ENCODE measurements at places on chromosomes 12 and 14.
A peak's percentile ranks its signal among the peaks of the same experiment; 100 is the strongest.

DNA sequence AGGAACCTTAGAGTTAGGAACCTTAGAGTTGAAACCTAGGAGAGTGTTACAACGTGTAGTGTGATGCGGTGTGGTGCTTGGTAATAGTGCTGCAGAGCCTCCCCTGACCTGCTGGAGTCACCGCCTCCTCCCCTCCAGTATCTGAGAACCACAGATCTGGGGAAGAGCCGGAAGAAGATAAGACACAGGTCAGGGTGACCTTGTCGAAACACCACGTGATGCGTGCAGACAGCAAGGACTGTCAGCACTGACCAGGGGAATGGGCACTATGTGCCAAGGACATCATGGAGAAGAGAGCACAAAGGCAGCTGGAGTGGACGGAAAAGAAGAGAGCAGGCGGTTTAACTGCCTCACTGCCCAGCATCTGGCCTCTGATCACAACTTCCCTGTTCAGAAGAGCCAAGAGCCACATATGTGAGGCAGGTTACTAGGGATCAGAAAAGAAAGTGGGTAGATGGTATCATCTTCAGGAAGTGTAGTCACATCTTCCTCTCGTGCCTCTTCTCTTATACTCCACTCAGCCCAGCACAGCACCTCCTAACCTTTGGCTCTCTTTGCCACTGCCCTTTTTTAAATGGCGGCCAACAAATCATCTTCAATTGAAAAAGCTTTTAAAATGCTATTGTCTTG lies 93.7 kb downstream of the TESC start:
- no peak for DNase-seq

DNA sequence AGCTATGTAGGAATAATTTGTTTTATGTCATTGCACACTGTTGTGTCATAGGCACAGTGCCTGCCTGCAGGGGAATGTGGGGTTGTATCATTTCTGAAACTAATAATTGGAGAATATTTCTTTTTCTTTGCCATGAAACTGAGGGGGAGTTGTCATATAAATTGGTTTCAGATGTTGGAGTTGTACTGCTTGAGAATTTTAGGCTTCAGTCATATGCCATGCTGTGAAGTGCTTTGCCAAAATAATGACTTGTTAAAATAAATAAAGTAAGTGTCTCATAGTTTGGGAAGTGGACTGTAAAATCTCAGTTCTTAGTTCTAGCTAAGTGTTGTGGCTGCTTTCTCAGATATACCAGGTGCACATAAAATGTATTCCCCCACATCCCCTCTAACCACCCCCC lies 116.8 kb downstream of the DAAM1 start:
- no peak for DNase-seq

- DNase-seq: peak; percentile 89
Observed at GRCh38 chr14:100306101-100306997, at the start of gene SLC25A29. Gene SLC25A29 (minus strand): TSS chr14:100306444. CDS start chr14:100306232, 212 bp downstream.

GRCh38 chr14:99730876-99731546 lies 46.9 kb downstream of the CYP46A1 start:
- DNase-seq: no peak

DNA sequence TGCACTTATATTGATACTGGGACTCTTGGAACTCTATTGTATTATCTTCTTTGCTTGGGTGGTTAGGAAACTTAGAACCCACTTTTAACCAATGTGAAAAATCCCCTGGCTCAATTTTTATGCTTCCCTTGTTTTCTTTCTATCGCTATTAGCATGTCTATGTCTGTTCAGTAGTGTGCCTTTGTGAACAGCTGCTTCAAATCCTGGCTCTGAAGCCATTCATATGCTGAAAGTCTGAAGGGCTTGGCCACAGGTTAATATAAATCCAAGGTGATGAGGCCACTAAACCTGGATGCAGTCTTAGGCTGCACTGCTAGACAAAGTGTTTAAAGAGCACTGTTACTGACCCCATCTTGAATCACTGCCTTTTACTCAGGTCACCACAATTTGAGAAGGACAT lies 94.9 kb upstream of the RIC8B start:
- DNase-seq: no peak

DNA sequence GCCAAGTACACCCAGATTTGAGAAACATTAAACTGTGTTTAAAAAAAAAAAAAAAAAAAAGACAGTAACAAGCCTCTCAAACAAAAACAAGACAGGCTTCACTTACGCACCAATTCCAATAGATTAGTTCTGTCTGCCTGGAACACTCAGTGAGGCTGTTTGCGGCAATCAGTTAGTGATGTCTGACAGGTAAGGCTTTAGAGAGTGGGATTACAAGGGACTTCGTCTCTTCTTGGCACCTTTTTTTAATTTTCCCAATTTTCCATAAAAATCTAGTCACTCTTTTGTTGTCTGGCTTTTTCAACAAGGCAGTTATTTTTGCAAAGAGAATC lies 79.6 kb downstream of the NCOR2 start:
- no peak for DNase-seq
